Upper lobe of right lung (tissue), 1 donor: ENCODE measurements at places on chromosomes 1 and 21. TPM values are rescaled to one million over a fixed set of nuclear protein-coding genes. Genes with fewer than 3 reads are reported as not detected.

- no peak for DNase-seq
- H3K4me3 ChIP-seq: no peak overlapping the region
- no peaks in the 10 kb centered on the region for H3K36me3 ChIP-seq
- H3K27ac ChIP-seq: no peak overlapping the region
Observed at GRCh38 chr1:149914545-149914944, 3.1 kb downstream of the SV2A start.

DNA sequence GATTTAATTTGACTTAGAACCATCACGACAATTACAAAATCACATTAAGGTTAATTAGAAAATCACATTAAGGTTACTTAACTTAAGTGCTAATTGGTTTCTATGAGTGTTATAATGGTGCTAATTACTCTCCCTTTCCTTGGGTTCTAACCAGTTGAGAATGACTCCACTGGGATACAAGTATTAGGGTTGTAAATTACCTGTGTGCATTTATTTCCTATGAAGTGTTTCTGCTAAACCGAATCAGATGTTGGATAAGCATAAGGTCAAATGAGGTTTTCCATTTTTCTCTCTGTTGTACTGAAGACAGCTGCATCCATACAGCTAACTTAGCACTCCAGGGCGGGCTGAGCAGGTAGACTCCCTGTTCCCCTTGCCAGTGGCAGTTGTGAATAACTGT lies 610.3 kb upstream of the TMPRSS15 start:
- no peak for DNase-seq
- no peaks in the 10 kb centered on the region for H3K36me3 ChIP-seq
- H3K27ac ChIP-seq: no peak overlapping the region
- H3K4me3 ChIP-seq: no peak overlapping the region
- no peaks in the 10 kb centered on the region for H3K27me3 ChIP-seq

C8B gene
- not detected for total RNA-seq

LIN28A gene
- not detected for total RNA-seq
